Effector CD8-positive, alpha-beta T cell (primary cell): ENCODE measurements at places on chromosomes 1 and 21.

DNA sequence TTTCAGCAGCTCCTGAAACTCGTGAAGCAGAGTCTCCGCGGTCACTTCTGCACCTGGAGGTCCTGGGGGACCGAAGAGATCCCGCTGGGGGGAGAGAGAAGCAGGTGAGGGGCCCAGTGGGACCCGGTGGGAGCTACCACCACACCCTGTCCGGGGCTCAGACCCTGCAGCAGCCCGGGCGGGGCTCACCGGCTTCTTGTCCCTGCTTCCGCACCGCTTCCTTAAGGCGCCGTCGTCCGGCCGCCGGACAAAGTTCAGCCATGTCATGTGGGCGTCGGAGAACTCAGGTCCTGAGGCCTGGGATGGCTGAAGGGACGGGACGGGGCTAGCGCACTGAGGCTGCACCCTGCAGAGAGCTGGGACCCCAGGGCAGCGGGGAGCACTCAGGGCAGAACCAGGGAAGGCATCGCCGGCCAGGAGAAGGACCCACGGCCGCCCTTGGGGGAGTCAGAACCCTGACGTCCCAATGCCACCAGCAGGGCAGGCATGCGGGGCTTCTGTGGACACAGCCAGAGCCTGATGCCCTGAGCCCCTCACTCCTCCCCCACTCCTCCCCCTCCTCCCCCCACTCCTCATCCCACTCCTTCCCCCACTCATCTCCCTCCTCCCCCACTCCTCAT lies 2.2 kb downstream of the C1QTNF12 start:
- no peak for DNase-seq

GRCh38 chr1:205661429-205662134 lies 18.7 kb downstream of the SLC45A3 start:
- DNase-seq, result no peak

DNA sequence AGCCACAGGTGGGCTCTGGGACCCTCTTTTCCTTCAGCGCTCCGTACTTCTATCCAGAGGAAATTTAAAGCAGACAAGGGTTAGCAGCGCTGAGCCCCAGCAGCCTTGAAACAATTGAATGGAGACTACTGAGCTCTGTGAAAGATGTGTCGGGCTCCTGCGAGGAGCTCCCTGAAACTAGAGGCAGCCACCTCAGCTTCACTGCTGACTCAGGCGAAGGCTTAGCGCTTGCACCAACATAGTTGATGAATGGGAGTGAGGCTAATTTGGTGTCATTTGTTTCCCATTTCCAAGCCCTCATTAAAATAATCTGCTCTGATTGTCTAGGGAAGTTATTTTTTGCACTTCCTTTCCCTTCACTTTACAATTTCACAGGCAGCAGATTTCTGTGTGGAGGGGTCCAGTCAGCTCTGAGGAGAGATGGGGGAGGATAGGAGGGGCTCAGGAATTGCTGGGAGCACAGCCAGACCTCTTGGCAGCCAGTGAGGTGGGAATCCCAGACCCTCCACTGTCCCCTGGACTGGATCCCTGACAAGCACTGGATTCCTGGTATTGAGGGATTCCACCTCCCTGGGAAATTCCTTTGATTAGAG lies 398.9 kb upstream of the PLXNA2 start:
- DNase-seq, result no peak

DNA sequence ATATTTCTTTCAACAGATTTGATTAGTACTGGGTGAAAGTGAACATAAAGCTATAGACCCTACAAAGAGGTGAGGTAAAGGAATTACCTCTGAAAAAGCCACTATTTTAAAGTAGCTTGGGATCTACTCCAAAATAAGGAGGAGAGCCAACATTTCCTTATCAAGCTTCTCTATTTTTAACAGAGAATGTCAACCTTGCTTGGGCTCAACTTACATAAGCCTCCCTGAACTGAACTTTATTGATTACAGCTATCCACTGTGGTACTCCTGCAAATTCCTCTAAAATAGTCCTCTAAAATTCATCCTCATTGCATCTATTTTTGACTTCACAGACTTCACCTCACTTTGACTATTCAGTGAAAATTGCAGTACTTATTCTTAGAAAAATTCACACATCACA lies 10.3 kb downstream of the ZNHIT6 start:
- no peak for DNase-seq

GRCh38 chr1:226518375-226518774 lies 30.2 kb upstream of the STUM start:
- DNase-seq, result no peak

DNA sequence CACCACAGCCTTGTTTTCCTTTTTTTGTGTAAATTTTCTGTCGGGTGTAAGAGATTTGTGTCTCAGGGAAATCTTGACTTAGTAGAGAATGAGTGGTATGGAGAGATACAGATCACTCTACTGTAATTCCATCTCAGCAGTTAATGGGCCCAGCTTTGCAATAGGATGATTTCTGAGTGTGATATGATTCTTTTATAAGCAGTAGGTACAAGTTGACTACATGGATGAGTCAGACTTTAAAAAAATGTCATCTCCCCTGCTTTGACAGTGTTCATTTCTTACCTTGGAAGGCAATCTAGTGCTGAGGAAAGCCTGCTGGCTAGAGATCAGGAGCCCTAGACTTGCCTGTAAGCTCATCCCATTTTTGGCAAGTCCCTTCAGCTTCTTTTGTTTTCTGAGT lies 261.9 kb downstream of the RYR2 start:
- no peak for DNase-seq

DNA sequence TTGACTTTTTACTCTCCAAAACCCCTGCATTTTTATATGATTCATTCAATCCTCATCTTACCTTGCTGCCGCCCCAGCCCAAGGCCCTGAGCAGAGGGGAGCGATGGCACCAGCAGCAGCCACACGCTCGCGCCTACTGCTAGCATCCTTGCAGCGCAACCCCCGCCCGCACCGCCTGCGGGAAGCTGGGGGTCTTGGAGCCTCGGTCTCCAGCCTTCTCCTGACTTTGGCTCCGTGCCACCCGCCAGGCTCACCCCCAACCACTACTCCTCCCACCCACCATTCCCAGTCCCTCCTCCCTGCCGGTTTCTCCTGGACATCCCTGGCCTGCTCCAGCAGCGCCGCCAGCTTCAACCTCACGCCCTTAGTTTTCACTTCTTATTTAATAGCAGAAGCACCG lies 76.6 kb downstream of the RPE65 start:
- DNase-seq, result no peak

DNA sequence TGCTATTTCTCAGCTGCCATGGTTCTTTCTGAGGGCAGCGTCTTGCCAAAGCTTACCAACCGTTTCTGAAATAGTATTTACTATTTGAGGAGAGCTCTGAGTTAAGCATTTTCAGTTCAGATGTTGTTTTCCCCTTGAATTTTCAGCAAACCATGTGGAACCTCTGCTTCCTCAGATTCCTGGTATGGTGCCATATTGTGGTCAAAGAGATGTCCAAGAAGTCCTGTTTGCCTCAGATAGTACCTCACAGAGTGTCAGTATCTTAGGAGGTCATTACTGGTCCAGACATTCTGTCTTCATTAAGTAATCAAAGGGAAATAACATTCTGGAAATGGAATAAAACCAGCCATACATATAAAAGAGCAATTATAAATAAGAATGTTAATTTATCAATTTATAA lies 36.6 kb downstream of the VANGL2 start:
- DNase-seq, result no peak

DNA sequence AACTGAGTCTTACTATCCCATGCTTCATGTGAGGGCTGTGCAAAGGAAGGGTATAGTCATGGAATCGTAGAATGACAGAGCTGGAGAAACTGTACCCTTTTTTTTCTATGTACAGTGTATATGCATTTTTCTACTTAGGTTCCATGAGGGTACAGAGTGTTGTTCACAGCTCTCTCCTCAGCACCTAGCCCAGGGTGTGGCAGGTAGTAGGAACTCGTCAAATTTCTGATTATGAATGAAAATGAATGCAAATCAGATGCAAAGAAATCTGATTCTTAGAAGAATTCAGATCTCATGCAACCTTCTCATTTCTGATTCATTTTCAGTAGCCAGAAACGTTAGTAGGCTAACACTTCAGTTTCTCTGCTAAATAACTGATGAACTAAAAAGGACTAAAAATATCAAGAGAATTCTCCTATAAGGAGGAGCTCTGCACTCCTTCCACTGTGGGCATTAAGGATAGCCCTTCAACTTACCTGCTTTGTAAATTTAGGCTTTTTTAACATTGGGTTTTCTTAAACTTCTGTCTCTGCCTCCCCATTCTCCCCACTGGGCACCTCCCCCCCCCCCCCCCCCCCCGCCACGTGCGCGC lies 18.0 kb upstream of the HHAT start:
- DNase-seq, result no peak

GRCh38 chr1:243850202-243850451 lies at the start of gene AKT3:
AKT3 (minus strand) TSS chr1:243850243; CDS start chr1:243843170, 7,073 bp downstream.
- no peak for DNase-seq

GRCh38 chr1:38555594-38555993 lies 304.0 kb downstream of the RRAGC start:
- DNase-seq, result no peak
